ENCODE measurements at places on chromosomes 16 and 17. TPM values are rescaled to one million over a fixed set of nuclear protein-coding genes. Genes with fewer than 3 reads are reported as not detected.

GRCh38 chr16:20905576-20905975 lies 5.0 kb downstream of the LYRM1 start:
- no peak for DNase-seq

DNA sequence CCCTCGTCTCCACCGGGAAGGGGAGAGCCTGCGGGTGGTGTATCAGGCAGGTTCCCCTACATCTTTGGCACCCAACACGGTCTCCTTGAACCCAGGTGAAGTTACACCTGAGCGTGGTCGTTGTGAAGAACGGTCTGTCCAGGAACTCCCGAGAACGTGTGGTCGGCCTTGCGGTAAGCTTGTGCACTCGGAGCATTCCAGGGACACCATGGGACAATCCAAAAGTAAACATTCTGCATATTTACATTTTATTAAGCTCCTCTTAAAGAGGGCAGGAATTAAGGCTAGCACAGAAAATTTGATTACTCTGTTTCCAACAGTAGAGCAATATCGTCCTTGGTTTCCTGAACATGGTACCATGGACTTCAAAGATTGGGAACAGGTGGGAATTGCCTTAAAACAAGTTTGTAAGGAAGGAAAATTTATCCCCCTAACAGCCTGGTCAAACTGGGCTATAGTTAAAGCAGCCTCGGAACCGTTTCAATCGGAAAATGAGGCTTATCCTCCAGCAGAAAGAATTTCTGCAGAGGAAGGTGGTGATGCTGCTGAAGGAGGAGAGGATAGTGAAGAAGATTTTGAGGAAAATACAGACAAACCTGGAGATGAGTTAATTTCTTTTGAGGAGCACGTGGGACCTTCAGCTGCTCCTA lies 18.2 kb downstream of the ALOX15B start:
- no peak for DNase-seq

- no peak for DNase-seq
Observed at GRCh38 chr16:65333283-65333682, 211.4 kb upstream of the CDH11 start.

Gene FN3K
- total RNA-seq: 8.4 TPM

GRCh38 chr16:46713634-46714033 lies 24.2 kb downstream of the ORC6 start:
- no peak for DNase-seq

Gene ZPBP2
- total RNA-seq: not detected

Gene TBC1D3L
- total RNA-seq: 3.0 TPM

- DNase-seq: no peak
Observed at GRCh38 chr17:83183951-83184506, 104.6 kb downstream of the METRNL start.

DNA sequence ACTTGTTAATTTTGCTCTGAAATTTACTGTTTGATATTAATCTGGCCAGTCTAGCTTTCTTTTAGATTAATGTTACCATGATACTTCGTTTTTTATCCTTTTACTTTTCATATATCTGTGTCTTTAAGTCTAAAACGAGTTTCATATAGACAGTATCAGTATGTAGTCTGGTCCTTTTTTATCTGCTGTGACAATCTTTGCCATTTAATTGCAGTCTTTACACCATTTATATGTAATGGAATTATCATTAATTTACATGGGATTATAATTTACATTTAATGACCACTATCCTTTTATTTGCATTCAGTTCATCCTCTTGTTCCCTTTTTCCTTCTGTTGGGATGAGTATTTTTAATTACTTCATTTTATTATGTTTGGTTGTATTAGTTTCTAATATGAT lies 243.5 kb downstream of the PRKCA start:
- DNase-seq: no peak

DNA sequence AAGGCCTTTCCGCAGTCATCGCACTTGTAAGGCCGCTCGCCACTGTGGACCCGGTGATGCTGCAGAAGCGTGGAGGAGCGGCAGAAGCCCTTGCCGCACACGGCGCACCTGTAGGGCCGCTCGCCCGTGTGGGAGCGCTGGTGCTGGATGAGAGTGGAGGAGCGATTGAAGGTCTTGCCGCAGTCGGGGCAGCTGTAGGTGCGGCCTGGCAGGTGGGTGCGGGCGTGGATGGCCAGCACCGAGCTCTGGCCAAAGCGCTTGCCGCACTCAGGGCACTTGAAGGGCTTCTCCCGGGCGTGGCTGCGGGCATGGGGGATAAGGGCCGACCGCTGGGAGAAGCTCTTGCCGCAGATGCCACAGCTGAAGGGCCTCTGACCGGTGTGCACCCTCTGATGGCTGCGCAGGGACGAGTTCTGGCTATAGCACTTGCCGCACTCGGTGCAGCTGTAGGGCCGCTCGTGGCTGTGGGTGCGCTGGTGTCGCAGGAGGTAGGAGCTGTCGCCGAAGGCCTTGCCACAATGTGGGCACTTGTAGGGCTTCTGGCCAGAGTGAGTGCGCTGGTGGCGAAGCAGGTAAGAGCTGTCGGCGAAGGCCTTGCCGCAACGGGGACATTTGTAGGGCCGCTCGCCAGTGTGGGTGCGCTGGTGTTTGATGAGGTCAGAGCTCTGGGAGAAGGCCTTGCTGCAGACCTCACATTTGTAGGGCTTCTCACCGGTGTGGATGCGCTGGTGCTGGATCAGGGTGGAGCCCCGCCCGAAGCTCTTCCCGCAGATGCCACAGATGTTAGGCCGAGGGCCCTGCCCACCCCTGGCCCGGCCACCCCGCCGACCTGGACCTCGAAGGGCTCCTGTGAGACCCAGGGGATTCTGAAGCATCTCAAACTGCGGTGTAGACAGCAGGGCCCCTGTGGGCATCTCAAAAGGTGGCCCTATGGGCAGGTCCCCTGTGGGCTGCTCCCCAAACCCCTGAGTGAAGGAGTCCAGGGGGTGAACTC lies 1.5 kb downstream of the ZNF768 start:
- no peak for DNase-seq

GRCh38 chr17:17904166-17905035 lies 67.6 kb upstream of the SREBF1 start:
- no peak for DNase-seq

GRCh38 chr16:51144203-51144602 lies 6.9 kb downstream of the SALL1 start:
- DNase-seq: no peak

Gene ALKBH5
- 124 TPM for total RNA-seq

Gene PROCA1
- 0.21 TPM for total RNA-seq

DNA sequence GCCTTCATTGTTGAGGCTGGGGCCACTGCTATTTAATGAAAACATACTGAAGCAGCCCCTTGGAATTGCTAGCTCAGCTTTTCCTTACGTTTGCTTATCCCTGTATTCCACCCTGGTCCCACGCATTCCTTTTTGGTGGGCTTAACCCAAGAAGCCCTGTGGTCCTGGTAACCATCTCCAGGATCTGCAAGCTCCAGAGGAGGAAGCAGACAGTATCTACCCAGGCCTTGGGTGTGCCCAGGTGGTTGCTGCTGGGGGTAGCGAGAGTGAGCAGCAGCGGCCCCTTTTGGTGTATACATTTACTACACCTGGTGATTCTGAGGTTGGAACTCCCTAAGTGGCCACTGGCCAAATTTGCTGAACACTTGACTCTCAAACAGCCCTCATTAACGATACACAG lies 97.7 kb downstream of the CBLN1 start:
- no peak for DNase-seq

Gene BRICD5
- total RNA-seq: 1.9 TPM

- no peak for DNase-seq
Observed at GRCh38 chr16:53888222-53888621, 184.3 kb downstream of the FTO start.

Gene PFAS
- total RNA-seq: 21.3 TPM

DNA sequence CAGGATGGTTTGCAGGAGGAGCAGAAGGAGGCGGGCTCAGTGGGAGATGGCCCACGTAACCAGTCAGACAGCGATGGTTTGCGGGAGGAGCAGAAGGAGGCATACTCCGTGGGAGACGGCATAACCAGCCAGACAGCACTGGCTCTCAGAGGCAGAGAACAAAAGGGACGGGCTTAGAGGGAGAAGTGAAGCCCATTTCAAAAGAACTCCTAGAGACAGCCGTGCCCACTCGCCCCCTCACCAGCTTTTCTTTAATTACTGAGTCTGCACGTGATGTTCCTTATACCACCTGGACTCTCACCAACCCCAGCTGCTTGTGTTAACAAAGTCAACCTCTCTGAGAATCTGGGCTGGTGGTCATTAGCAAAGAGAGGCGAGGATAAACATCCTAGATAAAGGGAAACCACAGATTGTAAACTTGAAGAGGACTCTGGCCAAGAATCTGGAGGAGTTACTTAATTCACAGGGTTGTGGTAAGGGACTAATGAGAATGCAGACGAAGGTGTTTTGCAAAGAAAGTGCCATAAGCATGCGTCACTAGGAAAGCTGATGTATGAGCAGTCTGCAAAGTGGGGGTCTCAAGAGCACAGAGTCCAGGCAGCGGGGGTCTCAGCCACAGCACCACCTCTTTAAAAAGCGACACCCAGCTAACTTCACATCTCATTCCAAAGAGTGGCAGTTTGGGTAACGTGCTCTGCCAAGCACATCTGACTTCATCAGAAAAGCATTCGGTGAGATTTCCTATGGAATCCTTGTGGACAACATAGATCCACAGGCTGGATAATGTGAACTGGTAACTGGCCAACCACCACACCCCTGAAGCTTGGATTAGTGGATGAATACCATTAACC lies 51.7 kb downstream of the NXN start:
- DNase-seq: peak; percentile 86

DNA sequence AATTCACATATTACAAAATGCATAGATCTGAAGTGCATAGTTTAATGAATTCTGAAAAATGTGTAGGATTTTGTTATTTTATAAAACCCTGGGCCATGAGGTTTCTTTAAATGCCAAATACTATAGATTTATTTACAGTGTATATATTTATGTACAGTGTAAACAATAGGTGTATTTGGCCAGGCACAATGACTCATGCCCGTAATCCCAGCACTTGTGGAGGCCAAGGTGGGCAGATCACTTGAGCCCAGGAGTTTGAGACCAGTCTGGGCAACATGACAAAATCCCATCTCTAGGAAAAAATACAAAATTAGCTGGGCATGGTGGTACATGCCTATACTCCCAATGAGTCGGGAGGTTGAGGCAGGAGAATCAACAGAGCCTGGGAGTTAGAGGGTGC lies 249.4 kb downstream of the PRKCA start:
- no peak for DNase-seq

Gene SLC38A8
- total RNA-seq: not detected

Gene RDM1
- 1.6 TPM for total RNA-seq

Gene TMEM92
- not detected for total RNA-seq

GRCh38 chr17:8046306-8046928 lies 7.6 kb downstream of the ALOX15B start:
- no peak for DNase-seq

Gene HAP1
- 0.41 TPM for total RNA-seq

GRCh38 chr16:27517664-27518063 lies 32.0 kb downstream of the GTF3C1 start:
- no peak for DNase-seq

DNA sequence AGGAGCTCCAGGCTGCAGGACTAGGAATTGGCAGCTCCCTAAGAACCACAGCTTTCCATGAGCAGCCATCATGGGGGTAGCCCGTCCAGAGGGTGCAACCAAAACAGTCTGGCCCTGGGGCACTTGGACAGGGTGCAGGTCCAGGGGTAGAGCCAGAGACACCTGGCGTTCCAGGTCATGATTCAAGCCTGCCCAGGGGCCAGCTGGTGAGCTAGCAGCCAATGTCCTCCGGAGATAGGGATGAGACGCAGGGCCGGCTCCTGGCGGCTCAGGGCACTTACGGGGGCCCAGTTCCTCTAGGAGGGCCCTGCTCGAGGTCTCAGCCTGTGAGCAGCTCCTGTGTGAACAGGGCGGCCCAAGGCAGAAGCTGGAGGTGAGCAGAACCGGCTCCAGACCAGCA lies 22.1 kb downstream of the PIEZO1 start:
- no peak for DNase-seq

DNA sequence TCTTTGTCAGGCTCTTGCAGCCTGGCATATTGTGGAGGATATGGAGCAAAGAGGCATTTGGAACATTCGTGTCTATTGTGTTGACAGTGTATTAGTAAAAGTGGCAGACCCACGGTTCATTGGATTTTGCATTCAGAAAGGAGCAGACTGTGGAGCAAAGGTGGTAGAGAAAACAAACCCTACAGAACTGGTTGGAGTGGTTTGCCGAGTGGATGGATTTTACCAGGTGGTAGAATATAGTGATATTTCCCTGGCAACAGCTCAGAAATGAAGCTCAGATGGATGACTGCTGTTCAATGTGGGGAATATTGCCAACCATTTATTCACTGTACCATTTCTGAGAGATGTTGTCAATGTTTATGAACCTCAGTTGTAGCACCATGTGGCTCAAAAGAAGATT lies 44.5 kb downstream of the EFCAB13 start:
- peak; percentile 77 for DNase-seq

- no peak for DNase-seq
Observed at GRCh38 chr17:12987120-12987519, 30.7 kb downstream of the ELAC2 start.

DNA sequence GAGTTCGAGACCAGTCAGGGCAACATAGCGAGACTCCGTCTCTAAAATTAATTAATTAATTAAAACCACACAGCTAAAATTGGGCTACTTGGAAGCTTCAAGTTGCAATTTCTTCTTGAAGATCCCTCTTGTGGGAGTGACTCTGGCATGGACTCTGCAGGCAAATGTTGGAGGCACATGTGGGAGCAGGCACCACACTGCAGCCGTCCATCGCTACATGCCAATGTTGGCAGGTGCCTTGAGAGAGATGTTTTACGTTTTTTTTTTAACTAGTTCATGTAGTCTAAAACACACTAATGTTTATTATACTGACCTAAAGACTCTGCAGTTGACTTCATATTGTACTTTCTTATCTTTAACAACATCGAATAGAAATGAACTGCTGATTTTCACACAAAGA lies 7.9 kb upstream of the CCL8 start:
- peak; percentile 22 for DNase-seq

DNA sequence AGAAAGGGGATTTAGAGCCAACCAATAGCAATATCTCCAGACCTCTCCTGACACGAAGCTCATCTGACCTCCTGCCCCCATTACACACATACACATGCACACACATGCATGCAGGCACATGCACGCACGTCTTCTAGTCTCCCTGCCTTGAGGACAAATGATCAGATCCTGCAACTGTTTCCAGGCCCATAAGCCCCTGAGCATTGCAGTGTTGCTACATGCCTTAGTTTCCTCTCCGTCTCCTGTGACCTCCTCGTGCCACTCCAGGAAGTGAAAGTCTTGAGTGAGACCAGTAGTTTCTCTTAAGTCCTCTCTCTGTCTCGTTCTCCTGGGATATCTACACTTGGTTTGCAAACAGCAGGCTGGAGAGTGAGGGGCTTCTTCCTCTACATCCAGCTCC lies 8.2 kb downstream of the CIITA start:
- DNase-seq: no peak
